Effector memory CD8-positive, alpha-beta T cell (primary cell): ENCODE measurements at places on chromosomes 6 and 20.

- no peak for DNase-seq
Measured at GRCh38 chr6:138203315-138203714, 15.0 kb downstream of the PBOV1 start.

GRCh38 chr20:1085492-1086276 lies 32.7 kb upstream of the PSMF1 start:
- no peak for DNase-seq

- DNase-seq, result no peak
Measured at GRCh38 chr6:68689910-68690309, 54.8 kb downstream of the ADGRB3 start.

DNA sequence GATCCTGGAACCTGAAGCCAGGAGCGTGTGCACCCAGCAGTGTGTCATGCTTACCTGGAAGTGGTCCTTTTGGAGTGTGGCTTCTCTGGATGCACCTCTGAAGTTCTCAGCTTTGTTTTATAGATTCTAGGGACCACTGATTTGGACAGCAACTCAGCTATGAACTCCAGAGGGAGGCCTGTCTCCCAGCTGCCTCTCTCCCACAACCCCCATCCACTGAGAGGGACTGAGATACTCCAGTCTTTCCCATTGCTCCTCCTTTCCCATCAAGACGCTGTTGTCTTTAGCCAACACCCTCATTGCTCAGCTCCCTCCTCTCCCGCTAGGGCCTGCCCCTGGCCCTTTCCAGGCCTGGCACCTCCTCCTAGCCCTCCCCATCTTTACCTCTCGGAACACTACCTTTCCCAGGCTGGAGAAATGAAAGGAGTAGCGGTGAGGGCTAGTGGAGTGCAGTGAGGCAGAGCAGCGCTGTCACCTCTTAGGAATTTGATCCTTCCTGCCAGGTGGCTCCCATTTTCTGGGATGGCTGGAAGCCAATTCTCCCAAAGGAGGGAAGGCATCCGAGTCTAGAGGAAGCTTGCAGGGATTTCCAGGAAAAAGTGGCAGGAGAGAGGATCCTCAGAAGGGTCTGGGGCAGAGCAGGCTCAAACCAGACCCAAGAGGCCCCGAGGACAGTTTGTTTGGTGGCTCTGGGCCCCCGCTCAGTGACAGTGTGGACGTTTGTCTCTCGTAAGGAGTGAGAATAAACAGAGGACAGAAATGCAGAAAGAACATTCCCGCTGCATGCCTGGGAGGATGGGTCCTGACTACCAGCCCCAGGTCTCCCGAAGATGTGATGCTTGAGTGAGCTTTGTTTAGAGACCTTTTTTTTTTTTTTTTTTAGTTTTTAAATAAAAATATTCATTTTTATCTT lies at the start of gene LRRN4:
Gene LRRN4, minus strand, starts transcription at position 285 of the 913 bp plus-strand sequence. CDS start 1,261 bp downstream, outside the sequence.
- no peak for DNase-seq

GRCh38 chr6:24283043-24283985 lies 74.5 kb downstream of the DCDC2 start:
- no peak for DNase-seq

- DNase-seq, result no peak
Measured at GRCh38 chr6:47256361-47256760, 53.3 kb downstream of the TNFRSF21 start.

- no peak for DNase-seq
Measured at GRCh38 chr6:14053811-14054210, 63.8 kb upstream of the CD83 start.

DNA sequence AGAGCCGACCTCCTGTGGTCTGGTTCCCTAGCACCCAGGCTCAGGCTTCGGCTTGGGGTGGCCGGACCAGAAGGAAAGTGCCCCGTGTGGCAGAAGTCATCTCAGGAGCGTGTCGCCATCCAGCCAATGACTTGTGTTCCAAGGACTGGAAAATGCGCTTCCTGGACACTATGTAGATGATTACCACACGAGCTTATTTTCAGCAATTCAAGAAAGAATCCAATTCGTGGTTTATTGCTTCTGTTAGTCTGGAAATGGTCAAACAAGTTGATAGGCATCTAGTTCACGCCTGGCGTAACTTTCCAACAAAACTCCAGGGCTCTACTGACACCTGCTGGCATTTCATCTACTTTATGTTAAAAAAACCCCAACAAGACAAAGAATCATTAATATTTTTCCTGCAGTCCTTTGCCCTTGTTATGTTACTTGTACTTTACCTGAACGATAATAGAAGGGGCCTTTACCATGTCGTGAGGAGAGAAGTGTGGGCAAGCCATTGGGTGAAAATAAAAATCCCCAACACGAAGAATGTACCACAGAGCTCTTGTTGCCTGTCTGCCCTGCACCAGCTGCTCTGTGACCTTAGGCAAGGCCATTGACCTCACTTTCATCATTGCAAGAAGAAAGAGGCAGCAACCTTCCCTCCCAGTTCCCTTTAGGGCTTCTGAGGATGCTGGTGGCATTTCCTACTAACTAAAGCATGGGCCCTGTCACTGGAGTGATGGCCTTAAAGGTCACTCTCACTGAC lies 154.7 kb upstream of the LAMP5 start:
- DNase-seq, result no peak

GRCh38 chr6:166931426-166931970 lies 24.9 kb downstream of the RNASET2 start:
- no peak for DNase-seq

- DNase-seq, result no peak
Measured at GRCh38 chr20:50127587-50128519, 14.9 kb upstream of the UBE2V1 start.

DNA sequence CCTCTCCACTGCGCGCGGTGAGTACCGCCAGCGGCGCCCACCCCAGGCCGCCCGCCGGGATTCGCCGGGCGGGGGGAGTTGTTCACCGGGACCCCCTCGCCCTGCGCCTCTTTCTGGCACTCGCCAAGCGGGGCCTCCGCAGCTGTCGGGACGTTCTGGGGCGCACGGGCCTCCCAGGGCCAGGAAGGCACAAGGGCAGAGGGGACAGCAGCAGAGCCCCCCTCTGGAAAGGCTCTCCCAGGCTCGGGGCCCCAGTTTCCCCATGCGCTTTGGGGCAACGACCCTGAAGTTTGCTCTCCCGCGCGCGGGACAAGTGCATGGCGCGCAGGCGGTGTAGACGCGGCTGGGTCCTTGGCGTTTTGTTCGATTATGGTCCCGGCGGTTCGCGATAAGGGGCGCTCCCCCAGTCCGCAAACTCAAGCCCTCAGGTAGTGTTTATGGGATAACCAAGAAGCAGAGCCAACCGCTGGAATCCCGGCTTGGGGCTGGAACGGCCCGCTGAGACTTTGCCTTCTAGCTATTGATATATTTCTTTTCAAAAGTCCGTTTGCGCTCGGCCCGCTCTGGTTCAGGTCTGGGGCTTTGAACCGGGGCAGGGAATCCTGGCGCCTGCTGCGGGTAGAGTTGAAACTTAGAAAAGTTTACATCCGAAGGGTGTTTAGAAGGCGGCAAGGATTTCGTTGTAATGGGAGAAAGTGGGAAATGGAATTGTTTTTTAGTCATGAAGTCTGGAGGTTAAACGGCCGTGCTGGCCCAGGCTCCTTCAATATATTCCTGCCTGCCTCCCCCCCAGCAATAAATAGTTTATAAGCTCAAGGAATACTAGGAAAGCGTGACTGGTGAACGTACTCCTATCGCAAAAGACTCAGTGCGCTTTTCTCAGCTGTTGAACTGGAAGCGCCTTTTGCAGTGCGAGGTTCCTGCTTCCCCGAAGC lies 595 bp downstream of the EYA2 start:
- DNase-seq, result no peak

DNA sequence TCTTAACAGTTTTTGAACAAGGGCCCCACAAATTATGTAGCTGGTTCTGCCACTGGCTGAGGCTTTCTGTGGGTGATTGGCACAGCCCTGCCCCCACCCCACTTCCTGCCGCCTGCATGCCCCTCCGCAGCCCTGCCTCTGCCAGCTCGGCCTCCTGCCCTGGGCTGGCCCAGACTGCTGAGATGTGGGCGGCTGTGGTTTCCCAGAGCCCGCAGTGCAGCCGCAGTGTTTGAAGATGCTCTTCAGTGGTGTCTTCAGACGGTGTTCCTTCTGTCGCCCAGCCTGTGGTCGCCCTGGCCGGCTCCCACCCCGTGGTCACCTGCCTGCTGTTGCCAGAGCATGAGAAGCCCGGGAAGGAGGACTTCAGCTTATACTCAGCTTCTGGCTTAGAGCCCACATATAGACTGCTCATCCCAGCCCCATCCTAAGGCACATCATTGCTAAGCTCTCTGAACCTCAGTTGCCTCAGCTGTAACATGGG lies 154.3 kb downstream of the VEGFA start:
- DNase-seq, result peak; percentile 55
